Effector CD8-positive, alpha-beta T cell (primary cell): ENCODE measurements at places on chromosomes 5 and 9.
A peak's percentile ranks its signal among the peaks of the same experiment; 100 is the strongest.

- no peak for DNase-seq
These were observed 284.1 kb upstream of the GRAMD2B start for GRCh38 chr5:126139086-126139485.

DNA sequence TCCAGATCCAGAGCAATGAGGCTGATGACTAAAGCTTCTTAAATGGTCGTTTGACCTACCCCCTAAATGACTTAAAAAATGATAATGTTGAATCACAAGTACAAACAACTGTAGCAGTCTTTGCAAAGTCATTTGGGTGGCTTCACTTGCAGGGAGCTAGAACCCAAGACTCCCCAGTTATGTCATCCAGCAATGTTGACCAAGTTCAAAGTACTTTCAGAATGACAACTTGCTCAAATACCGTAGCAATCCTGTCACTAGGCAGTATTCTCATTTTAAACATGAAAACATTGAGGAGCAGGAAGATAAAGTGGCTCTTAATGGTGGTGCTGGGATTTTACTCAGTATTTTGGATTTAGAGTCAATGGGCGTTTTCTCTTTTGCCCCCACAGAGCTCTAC, 1217.0 kb upstream of the DMAC1 start:
- DNase-seq, result no peak

DNA sequence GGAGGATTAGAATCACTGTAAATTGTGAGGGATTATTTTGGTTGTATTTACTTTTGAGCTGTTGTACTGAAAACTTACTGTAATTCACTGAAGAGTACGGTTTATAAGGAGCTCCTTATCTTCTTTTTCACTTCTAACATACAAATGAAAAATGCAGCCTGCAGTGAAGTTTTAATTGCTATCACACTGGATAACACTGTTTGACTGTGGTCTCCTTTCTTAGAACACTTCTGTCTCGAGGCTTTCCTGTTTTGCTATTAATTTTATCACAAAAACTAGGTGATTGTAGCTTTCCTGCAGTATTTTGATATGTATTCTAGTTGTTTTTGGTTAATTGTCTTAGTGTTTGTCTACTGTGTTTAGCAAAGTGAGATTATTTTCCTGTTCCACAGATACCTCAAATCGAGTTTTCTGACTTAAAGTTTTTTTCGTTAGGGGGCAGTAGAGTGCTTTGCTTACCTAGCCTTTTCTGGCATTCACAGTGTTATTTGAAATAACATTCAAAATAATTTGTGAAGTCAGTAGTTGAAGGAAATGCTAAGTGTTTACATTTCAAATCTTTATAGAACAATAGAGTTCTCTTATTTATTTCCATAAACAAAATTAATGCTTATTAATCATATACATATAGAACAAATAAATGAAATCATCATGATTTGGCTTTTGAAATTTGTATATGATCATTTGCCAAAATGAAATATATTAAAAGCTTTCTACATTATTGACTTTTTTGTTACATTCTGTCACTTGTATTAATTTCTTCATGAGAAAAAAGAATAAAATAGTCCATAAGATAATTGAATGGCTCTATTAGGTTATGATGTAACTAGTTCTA, 52.9 kb downstream of the COMMD10 start:
- DNase-seq, result no peak

GRCh38 chr5:115977988-115978387, 15.7 kb downstream of the LVRN start:
- no peak for DNase-seq

DNA sequence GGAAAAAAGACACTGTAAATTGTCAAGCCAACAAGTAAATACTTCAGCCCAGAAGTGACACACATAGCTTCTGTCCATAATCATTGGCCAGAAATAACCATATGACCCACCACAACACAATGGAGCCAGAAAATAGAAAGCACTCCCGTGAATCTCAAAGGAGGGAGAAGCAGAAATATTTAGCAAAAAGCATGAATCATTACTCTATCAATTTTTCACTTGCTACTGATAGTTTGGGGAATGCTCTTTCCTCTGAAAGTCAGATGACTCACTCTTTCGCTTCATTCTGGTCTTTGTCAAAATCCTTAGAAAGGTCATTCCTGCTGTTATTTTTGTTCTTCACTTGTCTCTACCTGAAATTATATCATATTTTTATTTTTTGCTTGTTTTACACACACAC, 312.6 kb downstream of the TMEM232 start:
- DNase-seq, result no peak

- no peak for DNase-seq
These were observed 18.4 kb downstream of the TENT4A start for GRCh38 chr5:6731465-6732237.

DNA sequence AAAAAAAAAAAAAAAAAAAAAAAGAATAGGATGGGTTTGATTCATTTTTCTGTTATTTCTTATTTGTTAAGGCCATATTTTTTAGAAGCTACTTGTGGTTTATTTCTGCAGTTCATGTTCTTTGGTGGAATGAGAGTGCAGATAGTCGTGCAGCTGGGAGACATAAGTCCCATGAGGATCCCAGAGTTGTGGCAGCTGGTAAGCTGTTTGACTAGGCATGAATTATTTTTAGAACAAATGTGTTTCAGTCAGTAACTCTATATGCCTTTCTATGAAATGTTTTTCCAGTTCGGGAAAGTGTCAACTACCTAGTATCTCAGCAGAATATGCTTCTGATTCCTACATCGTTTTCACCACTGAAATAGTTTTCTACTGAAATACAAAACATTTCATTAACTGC, 5.0 kb upstream of the NIPSNAP3B start:
- no peak for DNase-seq

DNA sequence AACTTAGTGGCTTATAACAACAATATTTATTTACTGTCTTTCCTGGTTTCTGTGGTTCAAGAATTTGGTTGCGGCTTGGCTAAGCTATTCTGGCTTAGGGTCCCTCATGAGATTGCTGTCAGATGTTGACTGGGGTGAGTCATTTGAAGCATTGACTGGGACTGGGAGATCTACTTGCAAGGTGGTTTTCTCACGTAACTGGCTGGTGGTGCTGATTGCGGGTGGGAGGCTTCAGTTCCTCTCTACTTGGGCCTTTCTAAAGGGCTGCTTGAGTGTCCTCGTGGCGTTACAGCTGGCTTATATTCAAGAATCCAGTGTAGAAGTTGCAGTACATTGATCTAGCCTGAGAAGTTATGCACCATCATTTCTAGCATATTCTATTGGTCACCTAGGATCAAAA, 218.5 kb upstream of the ELAVL2 start:
- no peak for DNase-seq

- DNase-seq, result no peak
These were observed 539.9 kb downstream of the DMRTA1 start for GRCh38 chr9:22986556-22986955.

GRCh38 chr5:141771031-141771430, 89.0 kb upstream of the ARAP3 start:
- no peak for DNase-seq

DNA sequence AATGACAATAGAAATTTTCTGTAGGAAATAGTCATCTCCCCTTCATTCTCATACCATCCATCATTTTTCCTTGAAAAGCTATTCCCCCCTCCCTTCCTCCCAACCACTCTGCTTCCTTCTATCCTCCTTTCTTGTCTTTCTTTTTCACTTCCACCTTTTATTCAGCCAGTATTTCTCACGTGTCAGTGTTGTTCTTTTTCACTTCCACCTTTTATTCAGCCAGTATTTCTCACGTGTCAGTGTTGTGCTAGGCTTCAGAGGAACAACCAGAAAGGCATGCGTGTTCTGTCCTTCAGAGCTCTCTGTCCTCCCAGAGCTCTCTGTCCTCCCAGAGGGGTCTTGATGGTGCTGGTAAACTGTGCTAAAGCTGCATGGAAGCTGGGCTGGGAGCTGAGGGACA, 419.6 kb downstream of the GADD45G start:
- DNase-seq, result no peak

DNA sequence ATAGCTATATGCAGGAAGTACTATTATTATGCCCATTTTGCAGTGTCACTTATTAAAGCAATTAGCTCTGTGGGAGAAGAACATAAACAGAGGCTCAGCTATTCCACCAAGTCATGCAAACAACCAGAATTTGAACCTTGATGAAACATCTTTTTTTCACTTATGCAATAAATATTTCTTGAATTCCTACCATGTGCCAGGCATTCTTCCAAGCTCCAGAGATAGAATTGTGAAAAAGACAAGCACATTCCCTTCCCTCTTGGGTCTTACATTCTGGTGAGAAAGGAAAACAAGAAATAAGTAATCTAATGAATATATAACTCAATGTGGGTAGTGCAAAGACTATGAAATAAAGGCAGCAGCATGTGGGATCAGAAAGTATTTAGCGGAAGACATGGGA, 32.1 kb upstream of the ADRB2 start:
- DNase-seq, result no peak

- no peak for DNase-seq
These were observed 287.1 kb upstream of the ZNF462 start for GRCh38 chr9:106575823-106576222.

- no peak for DNase-seq
These were observed 153.9 kb downstream of the CSNK1G3 start for GRCh38 chr5:123665822-123666371.

DNA sequence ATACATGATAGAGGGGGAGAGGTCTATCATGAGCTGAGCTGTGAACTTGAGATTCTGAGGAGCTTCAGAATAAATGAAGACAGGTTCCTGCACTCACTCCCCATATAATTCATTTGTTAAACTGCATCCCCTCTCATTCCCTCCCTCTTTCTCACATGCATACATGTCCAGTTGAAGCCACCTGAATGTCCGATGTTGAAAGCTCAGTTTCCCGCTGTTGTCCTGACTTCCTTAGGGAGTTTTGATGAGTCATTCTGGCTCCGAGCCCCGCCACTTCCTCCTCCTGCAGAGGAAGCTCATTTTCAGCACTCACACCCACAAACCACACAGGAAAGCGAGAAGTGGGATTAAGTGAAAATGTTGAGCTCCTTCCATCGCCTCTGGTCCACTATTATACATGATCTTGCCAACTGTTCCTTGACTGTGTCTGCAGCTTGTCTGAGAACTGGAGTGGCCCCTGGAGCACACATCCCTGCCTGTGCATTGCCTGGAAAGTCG, 121.2 kb downstream of the CEMIP2 start:
- no peak for DNase-seq

DNA sequence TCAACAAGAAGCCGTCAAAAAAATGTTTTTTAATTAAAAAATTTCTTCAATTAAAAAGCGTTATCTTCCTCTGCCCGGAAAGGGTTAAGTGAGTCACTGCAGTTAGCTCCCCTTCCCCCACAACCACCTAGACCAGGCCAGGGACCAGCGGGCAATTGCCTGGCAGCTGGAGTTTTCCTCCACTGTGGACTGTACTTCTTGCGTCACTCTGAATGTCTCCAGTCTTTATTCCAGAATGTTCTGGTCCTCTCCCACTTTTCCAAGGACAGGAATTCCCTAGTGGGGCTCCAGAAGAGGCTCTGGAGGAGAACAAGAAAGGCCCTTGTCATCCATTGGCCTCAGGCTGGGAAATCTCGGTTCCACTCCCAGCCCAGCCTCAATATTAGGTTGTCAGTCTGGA, 114.0 kb downstream of the C9orf50 start:
- no peak for DNase-seq

DNA sequence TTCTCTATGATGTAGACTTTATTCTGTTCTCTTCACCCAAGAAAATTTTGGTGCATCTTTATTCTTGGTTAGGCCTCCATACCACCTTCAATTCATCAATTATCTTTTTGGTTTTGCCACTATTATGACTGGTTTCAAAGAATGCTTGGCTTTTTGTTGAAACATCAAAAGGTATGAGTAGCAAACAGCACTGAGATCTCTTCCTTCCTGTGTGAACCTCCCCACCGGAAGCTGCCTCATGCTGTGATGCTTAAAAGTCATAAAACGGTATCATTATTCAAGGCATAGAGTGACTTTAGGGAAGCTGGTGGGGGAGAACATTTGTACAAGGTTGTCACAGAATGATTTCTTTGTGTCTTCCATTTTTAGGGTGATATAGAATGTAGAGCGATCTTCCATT, 70.6 kb downstream of the IQGAP2 start:
- peak; percentile 16 for DNase-seq

DNA sequence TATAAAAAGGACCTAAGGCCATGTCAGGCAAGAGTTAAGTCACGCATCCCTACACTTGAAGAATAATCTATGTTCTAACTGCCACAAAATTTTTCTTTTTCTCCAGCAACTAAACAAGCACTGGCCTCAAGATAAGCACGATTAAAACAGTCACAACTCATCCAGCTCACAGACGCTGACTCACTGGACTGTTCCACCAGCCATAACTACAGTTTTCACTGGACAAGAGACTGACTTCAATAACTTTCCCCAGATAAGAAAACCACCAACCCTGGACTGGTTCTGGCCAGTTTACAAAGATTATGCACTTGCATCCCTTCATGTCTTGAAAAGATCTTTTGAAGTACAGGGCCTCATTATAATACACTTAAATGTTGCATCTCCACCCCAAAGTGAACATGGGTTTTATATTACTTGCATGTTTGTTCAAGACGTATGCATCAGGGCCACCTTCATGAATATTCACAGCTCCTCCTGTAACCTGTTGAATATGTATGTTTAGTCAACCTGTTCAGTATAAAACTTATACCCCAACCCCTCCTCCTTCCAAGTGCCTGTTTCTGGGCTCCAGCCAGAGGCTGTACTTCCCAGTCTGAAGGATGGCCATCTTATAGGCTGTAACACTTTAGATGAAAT, 129.3 kb upstream of the EPB41L4A start:
- no peak for DNase-seq

- no peak for DNase-seq
These were observed 1.9 kb downstream of the UGCG start for GRCh38 chr9:111898331-111899096.

DNA sequence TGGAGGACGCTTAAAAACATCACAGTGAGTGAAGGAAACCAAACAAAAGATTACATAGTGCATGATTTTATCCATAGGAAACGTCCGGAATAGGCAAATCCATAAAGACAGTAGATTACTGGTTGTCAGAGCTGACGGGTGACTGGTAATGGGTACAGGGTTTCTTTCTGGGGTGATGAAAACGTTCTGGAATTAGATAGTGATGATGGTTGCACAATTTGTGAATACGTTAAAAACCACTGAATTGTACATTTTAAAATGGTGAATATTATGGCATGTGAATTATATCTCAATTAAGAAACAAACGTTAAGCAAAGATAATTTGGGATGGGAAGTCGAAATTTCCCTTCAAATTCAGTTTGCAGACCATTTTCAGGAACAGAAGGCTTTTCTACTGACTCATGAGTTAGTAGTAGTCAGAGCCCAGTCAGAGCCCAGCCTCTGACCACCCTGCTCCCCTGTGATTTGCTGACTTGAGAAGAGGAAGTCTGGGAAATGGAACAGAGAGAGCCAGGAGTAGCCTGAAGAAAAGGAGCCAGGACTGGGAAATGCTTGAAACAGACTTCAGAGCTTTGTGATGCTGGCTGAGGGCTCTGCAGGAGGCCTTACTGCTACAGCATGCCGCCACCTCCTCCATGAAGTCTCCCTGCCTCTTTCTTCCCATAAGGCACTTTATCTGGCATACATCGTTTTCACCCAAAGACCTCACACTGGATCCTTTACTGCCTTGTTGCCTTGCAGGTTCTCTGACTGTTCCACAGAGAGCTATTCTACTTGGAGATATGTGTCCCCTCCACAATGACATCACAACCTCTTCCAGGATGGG, 46.4 kb upstream of the CTNNA1 start:
- DNase-seq, result no peak
